ENCODE measurements at places on chromosomes 7 and 10.

- DNase-seq, result no peak
Measured at GRCh38 chr7:158996214-158997109, 140.1 kb downstream of the DYNC2I1 start.

- DNase-seq, result no peak
Measured at GRCh38 chr10:34649385-34649784, 165.7 kb downstream of the PARD3 start.

- DNase-seq, result no peak
Measured at GRCh38 chr7:45482451-45482850, 91.7 kb upstream of the ADCY1 start.

DNA sequence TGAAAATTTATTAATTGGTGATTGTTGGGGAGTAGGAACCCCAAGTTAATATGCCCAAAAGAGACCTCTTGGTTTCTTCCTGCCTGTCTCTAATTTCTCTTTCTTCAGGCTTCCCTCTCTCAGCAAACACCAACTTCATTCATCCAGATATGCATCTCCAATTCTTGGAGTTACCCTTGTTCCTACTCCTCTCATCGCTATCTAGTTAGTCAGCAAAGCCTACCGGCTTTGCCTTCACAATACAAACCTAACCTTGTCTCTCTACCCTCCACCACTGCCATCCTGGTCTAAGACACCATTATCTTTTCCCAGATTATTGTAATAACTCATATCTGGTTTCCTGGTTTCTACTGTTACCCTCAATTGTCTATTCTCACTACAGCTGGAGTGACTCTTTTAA is 47.9 kb downstream of the MRPL32 start:
- no peak for DNase-seq

DNA sequence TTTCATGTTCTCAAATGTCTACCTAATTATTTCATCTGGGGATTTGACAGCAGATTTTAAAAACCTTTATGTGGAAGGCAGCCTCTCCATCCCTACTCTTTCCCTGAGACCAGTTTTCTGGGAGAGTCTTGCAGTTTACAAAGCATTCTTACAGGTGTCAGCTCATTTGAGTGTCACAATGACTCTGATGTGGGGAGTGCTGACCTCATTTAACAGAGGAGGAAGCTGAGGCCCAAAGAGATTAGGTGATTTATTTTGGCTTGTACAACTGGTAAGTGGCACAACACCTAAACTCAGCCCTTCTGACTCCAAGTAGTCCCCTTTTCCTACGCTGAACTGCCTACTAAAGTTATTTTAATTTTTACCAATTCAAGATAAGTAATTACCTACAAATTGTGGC is 33.3 kb upstream of the MAT1A start:
- DNase-seq, result no peak
